AG10803 (cell line): ENCODE measurements at places on chromosomes 13 and 19.
A peak's percentile ranks its signal among the peaks of the same experiment; 100 is the strongest.

DNA sequence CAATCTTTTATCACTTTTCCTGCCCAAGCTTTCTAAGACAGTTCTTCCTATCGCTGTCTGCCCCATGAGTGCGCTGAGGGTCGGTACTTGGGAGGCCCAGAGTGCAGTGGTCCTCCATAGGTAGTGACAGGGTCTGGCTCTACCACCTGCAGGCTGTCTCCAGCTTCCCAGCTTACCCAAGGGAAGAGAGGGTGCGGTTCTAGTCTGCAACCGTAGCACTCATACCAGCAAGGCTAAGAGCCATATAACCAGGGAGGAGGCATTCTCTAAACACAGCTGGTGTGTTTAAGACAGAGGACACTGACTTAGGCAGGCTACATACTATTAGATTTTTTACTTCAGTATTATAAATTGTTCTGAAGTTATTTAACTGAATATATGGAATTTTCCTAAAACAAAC is 8.2 kb downstream of the PROZ start:
- DNase-seq, result no peak

DNA sequence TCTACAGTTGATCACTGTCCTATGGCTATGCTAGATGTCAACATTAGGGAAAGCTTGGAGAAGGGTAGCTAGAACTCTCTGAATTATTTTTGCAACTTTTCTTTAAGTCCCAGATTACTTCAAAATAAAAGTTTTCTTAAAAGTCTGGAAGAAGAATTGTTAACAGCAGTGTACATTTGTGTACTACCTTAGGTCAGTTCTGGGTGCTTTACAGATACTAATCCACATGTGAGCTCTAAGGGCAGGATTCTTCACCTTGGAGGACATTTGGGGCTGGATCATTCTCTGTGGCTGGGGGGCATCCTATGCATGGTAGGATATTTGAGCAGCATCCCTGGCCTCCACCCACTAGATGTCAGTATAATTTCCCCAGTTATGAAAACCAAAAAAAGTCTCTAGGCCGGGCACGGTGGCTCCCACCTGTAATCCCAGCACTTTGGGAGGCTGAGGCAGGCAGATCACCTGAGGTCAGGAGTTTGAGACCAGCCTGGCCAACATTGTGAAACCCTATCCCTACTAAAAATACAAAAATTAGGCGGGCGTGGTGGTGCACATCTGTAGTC is 2.8 kb downstream of the BRME1 start:
- no peak for DNase-seq

DNA sequence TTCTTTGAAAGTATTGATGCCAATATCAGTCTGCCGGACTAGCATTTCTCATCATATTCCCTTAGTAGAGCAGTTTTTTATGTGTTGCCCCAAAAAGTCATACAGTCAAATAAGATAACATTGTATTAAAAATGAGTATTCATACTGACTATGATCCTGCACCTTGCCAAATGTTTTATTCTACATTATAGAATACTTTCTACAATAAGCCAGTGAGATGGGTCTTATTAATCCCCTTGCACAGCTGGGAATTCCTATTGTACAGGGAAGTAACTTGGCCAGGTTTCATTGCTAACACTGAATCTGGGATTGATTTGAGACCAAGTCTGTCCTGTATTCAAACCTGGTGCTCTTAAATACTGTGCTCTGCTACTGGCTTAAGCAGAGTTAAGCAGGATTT is 114.0 kb downstream of the KCTD12 start:
- no peak for DNase-seq

GRCh38 chr19:33770107-33770506 is 26.6 kb upstream of the KCTD15 start:
- no peak for DNase-seq

GRCh38 chr13:46396341-46396740 is 9.3 kb upstream of the RUBCNL start:
- DNase-seq, result peak; percentile 12

- no peak for DNase-seq
Observed at GRCh38 chr19:18975869-18976268, 34.9 kb upstream of the HOMER3 start.

DNA sequence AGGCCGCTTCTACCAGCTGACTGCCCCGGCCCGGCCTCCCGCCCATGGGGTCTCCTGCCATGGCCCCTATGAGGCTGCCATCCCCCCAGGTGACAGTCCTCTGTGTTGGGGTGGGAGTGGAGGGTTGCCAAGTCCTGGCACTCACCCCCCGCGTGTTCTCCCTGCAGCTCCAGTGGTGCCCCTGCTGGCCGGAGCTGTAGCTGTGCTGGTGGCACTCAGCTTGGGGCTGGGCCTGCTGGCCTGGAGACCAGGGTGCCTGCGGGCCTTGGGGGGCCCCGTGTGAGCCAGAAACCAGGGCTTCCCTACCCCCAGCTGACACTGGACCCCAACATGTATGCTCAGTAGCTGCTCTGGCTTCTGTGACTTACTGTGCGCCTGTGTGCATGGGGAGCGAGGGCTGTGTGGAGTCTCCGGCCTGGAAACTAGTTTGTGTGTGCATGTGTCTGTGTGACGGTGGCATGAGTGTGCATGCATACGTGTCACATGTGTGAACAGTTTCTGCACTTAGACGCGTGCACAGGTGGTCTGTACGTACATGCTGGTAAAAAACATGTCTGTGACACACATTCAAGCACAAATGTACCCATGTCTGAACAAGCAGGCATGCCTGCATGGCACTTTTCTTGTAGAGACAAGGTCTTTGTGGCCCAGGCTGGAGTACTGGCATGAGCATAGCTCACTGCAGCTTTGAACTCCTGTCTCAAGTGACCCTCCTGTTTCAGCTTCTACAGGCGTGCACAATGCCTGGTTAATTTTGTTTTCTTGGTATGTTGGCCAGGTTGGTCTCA is 4.9 kb downstream of the ACP4 start:
- no peak for DNase-seq

- DNase-seq, result no peak
Observed at GRCh38 chr13:87554045-87554444, 117.1 kb upstream of the SLITRK5 start.

DNA sequence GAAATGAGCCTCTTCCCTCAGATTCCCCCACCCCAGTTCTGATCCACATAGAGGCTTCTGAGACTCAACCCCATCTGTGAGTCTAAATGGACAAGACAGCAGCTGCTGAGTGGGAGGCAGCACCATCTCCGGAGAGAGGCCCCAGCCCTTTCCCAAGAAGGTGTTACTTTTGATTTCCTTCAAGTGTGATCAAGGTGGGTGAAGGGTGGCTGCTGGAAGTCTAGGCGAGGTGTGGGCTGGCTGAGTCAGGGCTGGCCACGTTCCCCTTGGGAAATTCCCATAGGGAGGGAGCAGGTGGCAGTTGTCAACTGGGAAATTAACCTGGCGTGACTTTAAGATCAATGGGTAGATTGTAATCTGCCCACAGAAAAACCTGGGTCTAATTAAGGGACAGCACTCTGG is 148.0 kb downstream of the FOXO1 start:
- no peak for DNase-seq

DNA sequence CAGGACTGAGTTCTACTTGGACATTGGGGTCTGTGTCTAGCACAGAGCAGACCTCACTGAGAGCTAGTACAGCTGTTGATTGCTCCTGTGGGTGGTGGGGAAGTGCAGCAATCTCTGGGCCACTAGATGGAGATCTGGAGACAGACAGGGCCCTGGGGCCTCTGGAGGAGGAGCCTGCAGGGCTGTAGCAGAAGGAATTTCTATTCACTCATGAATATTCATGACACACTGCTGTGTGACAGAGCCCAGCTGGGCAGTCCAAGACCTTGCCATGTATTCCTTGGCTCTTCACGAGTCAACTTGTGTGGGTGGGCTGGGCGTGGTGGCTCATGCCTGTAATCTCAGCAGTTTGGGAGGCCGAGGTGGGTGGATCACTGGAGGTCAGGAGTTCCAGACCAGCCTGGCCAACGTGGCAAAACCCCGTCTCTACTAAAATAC is 37.5 kb downstream of the SUGP2 start:
- peak; percentile 86 for DNase-seq

DNA sequence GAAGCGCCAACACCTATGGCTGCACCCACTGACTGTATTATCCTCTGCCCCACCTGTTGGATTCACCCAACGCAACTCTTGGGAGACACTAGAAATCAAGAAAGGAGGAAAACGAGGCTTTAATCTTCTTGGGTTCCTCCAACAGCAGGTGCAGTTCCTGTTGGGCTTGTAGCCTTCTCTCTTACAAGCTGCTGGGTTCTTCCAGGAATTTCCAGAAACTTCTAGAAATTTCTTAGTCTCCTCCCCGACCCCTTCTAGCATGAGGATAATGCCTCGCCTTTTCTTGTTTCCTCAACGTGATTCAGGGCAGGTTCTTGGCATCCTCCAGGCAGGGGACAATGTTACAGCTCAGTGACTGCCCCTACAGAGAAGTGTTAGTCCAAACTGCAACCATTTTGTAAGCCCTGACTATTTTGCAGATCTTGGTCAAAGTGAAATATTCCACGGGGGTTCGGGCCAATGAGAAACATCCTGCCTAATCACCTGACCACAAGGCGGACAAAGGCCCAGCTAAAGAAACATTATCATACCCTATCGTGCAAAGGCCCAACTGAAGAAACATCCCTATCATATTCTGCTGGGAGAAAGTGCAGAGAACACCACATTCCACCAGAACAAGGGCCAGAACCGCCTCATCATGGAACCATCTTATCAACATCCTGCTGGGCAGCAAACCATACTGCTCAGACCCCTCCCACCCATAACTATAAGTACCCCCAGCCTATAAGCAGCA is 614 bp upstream of the PNMA8A start:
- no peak for DNase-seq

DNA sequence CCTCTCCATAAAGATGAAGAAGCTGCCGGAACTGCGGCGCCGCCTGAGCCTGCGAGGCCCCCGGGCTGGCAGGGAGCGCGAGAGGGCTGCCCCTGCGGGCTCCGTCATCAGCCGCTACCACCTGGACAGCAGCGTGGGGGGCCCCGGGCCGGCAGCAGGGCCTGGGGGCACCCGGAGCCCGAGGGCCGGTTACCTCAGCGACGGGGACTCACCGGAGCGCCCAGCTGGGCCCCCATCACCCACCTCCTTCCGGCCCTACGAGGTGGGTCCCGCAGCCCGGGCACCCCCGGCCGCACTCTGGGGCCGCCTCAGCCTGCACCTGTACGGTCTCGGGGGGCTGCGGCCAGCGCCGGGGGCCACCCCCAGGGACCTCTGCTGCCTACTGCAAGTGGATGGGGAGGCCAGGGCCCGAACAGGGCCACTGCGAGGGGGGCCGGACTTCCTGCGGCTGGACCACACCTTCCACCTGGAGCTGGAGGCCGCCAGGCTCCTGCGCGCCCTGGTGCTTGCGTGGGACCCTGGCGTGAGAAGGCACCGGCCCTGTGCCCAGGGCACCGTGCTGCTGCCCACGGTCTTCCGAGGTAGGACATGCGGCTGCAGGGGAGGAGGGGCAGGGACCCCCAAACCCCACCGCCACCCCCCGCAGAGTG is 2.7 kb downstream of the SYDE1 start:
- no peak for DNase-seq

DNA sequence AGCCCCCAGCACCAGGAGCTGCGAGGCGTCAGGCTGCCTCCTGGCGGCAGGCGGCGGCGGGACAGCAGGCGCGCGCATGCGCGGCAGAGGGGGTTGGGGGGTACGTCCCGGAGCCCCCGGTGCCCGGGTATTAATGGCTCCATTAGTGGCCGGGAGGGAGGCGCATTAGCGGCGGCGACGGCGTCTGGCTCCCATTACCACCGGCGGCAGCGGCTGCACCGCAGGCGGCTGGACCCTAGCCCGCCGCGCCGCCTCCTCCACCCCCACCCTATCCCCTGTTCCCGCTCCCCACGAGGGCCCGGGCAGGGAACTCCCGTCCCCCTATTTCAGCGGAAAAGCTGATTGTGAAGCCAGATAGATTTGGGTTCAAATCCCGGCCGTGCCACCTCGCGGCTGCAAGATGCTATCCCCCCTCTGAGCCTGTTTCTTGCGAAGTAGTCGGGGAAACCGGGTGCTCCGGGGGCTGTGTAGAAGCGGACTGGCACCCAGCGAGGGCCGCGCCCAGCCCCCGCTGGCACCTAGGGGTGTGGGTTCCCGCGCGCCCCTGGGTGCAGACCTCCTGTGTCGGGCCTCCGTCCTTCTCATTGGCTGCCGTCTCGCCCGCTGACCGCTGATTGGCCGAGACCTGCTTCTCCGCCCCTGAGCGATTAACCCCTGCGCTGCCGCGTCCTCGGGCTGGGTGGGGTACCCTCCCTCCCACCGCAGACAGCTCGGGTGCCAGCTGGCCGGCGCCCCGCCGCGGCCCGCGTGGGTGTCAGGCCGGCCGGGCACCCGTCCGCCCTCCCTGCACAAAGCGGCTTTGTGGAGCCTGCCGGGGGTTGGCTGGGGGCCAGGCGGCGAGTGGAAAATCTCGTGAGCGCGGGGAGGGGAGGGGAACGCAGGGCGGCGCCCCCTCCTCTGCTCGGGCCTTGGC is 11.1 kb downstream of the CIC start:
- DNase-seq, result peak; percentile 82
